ENCODE measurements at places on chromosomes 6 and 20.

GRCh38 chr6:123064038-123064437 is 68.0 kb downstream of the CLVS2 start:
- no peak for DNase-seq

DNA sequence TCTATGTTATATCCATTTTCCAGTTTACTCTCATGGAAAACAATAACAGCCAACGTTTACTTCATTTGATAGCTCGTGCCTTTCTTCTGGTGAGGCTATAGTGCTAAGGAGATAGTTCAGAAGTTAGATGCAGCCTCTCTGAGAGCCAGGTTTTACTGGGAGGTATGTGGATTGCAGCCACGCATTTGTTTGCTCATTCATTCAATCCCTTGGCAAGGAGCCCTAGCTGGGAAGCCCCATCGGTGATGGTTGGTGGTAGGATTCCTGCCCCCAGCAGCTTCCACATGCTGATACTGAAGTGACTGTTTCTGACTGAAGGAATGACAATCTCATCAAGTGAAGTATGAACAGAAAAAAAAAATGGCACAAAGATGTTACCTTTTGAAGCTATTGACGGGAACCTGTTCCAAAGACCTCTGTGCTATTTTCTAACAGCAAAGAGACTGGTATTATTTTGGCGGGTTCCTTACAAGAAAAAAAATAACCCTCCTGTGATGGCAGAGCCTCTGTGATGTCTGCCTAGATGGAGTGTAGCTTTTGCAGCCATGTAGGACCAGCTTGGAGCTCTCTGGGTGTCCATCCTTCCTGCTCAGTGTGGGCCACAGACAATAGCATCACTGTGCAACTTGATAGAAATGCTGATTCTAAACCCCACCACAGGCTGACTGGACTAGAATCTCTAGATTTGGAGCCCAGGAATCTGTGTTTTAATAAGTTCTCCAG is 30.6 kb downstream of the SNAP25 start:
- DNase-seq = no peak

DNA sequence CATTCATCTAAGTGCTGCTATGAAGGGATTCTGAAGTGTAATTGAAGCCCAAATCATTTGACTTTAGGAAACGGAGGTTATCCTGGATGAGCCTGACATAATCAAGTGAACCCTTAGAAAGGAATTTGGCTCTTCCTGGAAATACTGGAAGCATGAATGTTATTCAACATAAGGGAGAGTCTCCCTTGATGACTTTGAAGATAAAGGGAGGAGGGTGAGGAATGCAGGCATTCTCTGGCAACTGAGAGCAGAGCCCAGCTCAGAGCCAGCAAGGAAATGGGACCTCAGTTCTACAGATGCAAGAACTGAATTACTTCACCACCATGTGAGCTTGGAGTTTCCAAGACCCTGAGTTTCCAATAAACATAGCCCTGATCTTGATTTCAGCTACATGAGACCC is 168.2 kb downstream of the DLL1 start:
- DNase-seq = no peak

- no peak for DNase-seq
Measured at GRCh38 chr6:88538130-88538706, 372.1 kb upstream of the CNR1 start.

DNA sequence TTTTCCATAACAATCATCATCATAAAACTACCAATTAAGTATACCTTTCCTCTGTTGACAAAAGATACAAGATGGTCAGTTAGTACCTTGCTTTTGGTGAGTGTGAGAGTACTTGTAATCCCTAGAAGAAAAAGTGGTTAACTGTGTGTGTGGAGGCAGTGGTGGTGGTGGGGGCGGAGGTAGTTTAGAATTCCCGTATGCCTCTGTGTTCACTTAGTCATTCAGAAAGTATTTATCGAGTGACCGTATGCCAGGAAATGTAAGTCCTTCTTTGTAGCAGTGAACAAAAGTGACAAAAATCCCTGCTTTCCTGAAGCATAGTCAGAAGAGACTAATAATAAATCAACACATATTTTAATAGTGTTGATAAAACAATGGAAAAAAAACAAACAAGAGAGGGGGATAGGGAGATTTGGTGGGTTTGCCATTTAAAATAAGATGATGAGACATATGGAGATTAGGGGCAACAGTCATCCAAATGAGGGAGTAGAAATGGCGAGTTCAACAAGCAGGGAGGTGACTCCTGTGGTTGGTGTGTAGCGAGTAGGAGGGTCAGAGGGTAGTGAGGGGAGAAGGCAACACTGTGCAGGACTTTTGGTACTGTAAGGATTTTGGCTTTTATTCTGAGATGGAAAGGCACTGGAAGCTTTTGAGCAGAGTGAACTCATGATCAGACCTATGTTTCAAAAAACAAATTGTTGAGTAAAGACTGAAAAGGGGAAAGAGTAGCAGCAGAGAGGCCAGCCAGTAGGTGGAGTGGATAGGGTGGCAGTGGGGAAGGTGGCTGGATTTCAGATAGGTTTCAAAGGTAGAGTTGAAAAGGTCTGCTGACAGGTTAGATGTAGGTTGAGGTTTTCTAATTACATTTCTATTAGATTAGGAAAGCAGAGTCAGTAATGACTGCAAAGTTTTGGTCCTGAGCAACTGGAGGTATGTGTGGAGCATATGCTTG is 40.3 kb upstream of the SIM1 start:
- DNase-seq = no peak

- no peak for DNase-seq
Measured at GRCh38 chr6:135796643-135797305, 54.7 kb upstream of the PDE7B start.

GRCh38 chr20:24407151-24407550 is 62.3 kb upstream of the SYNDIG1 start:
- no peak for DNase-seq

- DNase-seq = no peak
Measured at GRCh38 chr6:144019929-144020328, 11.9 kb upstream of the PLAGL1 start.

GRCh38 chr6:3619800-3620199 is 131.7 kb downstream of the PXDC1 start:
- no peak for DNase-seq

DNA sequence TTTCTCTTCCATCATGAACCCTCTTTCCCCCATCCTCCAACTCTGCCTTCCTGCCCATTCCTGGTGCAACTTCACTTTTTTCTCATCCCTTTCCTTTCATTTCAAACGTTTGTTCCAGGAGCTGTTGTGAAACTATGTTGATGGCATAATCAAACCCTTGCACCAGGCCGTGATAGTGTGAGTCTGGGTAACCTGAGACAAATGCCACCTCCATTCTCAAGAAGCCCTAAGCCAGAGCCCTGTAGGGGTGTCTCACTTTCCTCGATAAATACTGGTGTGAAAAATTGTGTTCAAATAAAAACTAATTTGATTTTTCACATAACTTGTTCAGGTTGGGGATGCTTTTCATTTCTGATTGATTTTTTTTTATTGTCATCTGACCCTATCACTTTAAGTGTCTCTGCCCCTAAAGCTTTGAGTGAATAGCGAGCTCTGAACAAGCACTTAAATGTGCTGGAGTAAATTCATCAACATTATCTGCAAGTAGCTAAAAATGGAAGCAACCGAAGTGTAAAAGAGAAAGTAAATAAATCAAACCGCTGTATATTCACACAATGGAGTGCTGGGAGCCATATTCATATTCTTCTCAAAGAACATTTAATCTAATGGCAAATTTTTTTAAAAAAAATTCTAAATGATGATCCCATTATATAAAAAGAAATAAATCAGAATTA is 303.1 kb upstream of the CDYL start:
- DNase-seq = no peak

GRCh38 chr6:10101551-10102252 is 313.2 kb downstream of the TFAP2A start:
- no peak for DNase-seq
